ENCODE measurements at places on chromosomes 5 and 9.

- DNase-seq: no peak
These were observed 30.5 kb downstream of the ZNF618 start for GRCh38 chr9:113906411-113907110.

- no peak for DNase-seq
These were observed 816.4 kb downstream of the SEMA5A start for GRCh38 chr5:8729437-8729836.

DNA sequence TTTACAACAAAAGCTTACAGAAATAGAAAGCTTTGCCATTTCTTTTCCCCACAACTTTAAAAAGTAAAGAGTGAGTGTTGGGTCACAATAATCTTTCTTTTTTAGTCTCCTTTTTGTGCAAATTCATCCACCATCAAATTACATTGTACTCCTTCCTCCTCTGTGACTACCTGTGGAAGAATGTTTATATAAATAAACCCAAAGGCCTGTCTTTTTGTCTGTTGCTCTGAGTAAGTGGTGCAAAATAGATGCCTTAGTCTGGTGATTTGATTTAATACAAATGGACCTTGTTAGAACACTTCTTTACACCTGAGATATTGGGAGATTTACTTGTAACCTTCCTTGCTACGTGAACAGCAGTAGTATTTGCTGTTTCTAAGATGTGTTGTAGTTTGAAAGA, 53.5 kb upstream of the TAF11L2 start:
- DNase-seq: no peak

DNA sequence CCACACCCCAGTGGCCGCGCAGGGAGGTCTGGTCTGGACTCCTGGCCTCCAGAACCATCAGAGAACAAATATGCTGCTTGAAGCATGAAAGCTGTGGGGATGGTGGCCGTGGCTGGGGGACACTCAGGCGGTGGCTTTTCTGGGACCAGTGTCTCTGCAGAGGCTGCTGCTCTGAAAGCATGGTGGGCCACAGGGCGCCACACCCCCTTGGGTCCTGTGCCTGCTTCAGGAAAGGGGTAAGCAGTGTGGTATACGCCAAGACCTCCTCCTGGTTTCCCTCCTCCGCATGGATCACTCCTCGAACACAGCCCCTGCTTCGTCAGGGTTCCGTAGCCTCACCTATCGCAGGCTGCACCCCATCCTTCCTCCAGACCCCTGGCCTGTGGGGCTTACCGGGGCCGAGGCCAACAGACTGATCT, 19.7 kb upstream of the TERT start:
- no peak for DNase-seq

DNA sequence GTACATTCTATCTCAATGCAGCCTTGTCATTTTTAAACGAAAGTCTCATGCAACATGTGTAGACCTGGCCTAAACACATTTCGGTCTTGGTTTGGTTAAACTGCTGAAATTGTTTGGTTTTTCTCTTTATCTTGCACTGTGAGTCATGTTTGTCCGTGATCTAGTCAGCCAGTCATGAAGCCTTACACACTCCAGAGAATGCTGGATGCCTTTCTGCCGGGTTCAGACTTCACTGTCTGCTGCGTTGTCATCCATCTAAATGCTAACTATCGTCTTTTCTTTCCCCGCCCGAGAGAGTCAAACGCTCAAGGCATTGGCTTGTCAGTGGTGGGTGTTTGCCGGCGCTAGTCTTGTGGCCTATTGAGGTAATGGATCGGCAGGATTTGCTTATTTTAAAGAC, 1194.6 kb upstream of the WWC1 start:
- DNase-seq: no peak

DNA sequence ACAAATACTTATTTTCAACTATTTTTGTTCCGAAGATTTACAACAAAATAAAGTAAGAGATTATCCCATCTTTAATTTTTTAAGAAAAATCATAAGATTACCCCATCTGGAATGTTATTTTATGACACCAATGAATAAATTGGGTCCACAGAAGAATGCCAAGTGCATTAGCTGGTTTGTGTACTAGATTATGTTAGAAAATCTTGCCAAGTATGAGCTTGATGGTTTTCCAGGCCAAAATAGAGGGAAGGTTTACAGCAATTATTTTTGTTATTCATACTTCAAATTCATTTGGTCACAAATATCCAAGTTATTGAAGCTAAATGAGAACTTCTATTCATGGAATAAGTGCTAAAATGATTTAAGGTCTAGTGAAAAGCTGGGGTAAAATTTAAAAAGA, 109.4 kb upstream of the DMRTA1 start:
- DNase-seq: no peak

DNA sequence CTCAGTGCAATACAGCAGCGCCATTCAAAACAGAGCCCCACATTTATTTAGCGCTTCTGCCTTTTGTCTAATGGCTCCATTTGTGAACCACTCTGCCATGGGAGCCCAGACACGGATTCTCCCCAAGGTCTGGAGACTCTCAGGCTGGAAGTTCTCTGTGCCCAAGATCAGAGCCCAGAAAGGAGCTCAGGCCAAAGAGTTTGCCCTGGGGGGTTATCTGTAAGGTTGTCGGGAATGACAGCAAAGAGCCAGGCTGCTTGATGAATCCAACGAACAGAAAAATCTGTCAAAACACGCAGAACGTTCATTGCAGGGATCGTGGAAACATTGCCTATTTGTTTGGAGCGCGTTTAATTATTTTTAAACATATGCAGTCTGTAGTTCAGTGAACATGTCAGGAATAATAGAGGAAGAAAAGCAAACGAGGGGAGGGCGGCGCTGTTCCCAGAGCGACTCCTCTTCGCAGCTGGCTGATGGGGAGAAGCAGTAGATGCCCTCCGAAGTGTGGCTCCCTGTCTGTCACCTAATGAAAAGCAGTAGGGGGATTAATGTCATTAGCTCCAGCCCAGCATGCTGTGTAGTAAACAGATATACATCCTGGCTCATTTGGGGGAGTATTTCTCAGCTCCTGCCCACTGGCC, 464.9 kb upstream of the MPDZ start:
- DNase-seq: no peak

- no peak for DNase-seq
These were observed 6.9 kb downstream of the PBX3 start for GRCh38 chr9:125754096-125754495.

DNA sequence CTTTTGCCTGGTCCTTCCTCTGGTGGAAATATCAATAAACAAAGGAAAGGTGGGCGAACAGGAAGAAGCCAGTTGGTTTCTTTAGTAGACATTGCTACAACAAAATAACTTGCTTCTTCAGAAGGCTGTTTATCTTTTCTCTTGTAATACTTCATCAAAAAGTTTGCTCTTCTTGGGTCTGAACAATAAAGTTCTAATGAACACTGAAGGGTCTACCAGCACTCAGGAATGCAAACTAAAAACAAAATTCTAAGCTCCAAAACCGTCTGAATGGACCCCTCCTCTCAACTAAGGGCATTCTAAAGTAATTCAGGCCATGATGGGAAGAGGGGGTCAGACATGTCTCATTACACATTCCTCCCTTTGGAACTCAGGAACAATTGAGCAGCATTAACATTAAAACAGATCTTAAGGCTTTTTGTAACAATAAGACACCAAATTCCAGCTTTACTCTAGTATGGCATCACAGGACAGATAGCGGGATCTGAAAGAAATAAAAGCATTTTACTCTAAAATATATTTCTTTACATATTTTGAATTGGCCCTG, 2.3 kb downstream of the TBCA start:
- no peak for DNase-seq

DNA sequence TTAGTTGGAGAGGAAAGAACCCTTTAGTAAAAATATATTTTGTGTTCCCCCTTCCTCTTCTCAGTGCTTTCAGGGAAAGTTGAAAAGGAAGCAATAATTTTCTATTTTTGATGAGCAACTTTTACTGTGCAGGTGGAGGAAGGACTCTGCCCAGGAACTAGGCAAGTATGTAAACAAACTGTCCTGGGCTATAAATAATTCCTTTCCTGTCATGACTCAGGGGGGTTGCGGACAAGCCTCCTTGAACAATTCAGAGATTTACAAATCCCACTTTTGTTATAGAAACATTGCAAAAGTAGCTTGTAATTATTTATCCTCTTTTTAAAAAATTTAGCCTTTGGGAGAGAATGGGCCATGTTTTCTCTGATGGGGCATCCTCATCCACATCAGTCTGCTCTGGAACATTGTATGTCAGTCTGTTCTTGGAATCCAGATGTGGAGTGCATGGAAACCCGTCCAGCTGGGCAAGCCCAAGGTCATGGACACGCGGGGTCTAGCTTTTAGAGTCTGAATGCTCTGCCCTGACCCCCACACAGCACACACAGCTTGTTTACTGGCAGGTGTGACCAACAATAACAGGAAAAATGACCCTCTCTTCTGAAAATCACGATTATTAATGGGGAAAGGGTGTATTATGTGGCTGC, 127.6 kb downstream of the GADD45G start:
- DNase-seq: no peak

DNA sequence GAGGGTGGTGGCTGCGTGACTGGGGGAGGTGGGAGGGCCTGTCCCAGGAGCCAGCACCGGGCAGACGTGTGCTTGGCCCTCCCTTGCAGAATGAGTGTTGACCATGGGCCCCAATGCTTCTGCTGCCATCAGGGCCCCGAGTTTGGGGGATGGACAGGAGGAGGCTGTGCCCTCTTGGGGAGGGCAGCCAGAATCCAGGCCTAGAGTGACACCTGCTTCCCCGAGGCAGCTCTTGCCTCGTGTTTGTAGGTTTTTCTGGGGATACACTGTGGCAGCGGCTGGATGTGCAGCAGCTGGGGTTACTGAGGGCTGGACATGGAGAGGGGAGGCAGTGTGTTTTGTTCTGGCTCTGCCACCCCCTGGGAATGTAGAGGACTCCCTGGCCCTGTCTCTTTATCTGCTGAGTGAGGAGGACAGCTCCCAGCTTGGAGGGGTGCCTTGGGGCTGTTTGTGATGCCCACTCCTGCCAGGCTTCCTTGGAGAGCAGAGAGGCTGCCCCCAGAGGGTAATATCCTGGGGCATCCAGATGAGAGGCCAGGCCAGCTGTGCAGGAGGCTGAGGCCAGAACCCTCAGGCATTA, 22.7 kb downstream of the WNK2 start:
- no peak for DNase-seq

All from stimulated activated CD4-positive, alpha-beta T cell treated with anti-CD3 and anti-CD28 coated beads, Interleukin-1b, Interleukin-23, amount 100 ng/mL, for 1 hour (primary cell).